GM12878 (cell line): ENCODE measurements at places on chromosomes 12 and 14.
A peak's percentile ranks its signal among the peaks of the same experiment; 100 is the strongest.

- no peak for DNase-seq
Measured at GRCh38 chr12:95411057-95411456, 62.9 kb upstream of the METAP2 start.

GRCh38 chr14:58362798-58363412 lies 32.8 kb upstream of the TOMM20L start:
- no peak for DNase-seq

GRCh38 chr12:78489990-78490389 lies 374.6 kb upstream of the SYT1 start:
- DNase-seq, result no peak

- no peak for DNase-seq
Measured at GRCh38 chr12:28024231-28024995, 51.9 kb upstream of the PTHLH start.

- no peak for DNase-seq
Measured at GRCh38 chr14:65949711-65950516, 536.3 kb upstream of the CCDC196 start.

- no peak for DNase-seq
Measured at GRCh38 chr14:99026471-99026870, 245.5 kb downstream of the BCL11B start.

- no peak for DNase-seq
Measured at GRCh38 chr12:97097734-97098133, 190.7 kb downstream of the NEDD1 start.

GRCh38 chr14:71583194-71583593 lies 349.0 kb upstream of the RGS6 start:
- DNase-seq, result no peak

- no peak for DNase-seq
Measured at GRCh38 chr12:102421802-102422583, 58.4 kb downstream of the IGF1 start.

DNA sequence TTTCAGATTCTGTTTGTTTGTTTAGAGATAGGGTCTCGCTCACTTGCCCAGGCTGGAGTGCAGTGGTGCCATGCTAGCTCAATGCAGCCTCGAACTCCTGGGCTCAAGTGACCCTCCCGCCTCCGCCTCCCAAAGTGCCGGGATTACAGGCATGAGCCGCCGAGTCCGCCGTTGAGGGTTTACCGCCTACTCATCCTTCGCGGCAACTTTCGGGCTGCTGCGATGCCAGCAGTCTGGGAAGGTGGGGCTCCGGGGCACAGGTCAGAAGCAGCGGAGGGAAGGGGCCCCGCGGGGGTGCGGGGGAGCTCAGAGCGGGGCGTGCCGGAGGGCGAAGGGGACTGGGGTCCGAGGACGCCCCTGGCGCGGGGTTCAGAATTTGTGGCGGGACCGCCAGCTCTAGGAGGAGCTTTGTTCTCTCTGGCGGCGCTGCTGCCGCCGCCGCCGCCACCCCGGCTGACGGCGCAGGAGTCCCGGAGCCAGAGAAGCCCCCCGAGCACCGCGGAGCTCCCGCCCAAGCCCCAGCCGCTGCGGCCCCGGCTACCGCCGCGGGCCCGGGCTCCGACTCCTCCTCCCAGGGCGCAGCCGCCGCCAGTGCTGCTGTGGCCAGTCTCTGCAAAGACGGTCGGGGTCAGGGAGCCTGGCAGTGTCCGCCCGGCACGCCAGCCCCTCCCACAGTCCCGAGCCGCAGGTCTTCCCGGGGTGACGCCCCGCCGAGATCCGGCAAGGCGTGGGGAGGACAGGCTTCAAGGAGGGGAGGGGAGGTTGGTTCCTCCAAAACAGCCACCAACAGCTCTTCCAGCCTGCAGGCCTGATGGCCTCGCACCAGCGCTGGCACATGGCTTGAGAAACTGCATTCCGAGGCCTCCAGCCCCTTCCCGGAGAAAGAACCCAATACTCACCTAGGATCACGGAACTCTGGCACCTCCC lies 10.9 kb upstream of the KRT77 start:
- no peak for DNase-seq

DNA sequence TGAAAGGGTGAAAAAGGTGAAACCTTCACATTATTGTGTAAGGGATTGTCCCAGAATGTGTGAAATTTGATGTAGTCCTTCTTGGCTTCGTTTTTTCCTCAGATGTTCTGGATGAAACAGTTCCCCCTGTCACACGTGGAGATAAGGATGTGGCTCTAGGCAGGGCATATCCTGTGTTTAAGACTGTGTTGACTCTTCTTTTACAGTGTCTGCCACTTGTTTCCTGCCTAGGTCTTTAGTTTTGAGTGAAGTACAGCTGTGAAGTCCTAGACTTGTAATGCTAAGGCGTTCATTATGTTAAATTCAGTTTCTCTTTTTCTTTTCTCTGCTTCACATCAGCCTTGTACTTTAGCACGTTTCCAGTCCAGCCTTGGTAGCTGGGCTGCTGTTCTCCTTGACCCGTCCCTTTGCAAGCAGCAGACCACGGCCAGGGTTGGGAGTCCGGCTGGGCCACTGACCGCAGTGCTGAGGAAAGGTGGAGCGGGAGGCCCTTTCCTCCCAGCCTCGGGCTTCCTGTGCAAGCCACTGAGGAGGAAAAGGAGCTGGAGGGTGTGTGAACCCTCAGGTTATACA lies 59.1 kb downstream of the RASSF3 start:
- DNase-seq, result peak; percentile 73

DNA sequence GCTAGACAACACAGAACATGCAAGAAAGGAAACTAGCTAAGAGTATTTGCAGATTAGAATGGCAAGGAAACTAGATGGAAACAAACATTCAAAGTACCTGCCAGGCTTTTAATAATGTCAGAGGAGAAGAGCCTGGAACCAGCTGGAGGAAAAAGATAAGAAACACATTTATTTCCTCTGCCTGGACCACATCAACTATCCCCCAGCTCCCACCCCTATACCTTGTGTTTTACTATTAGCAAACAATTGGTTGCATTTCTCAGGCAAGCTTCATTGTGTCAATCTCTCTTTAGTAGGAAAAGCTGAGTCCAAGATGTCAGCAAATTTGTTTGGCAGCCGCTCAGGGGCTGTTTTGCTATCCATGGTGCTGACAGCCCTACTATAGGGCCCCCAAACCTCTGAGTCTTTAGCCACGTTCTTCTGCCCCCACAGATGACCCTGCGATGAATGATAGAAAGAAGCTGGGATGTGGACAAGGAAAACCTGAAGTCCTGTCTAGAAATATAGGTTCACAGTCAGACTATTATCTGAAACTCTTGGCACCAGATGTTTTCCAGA lies 11.6 kb upstream of the SYNDIG1L start:
- no peak for DNase-seq
